NCI-H1930 (cell line): ENCODE measurements at places on chromosomes 6 and 20.

GRCh38 chr20:62753626-62754025 is 42.6 kb upstream of the MRGBP start:
- no peak for DNase-seq

- no peak for DNase-seq
Measured at GRCh38 chr20:41174373-41174772, 37.0 kb downstream of the PLCG1 start.

GRCh38 chr6:24848461-24848860 is 49.7 kb upstream of the ARMH2 start:
- no peak for DNase-seq

DNA sequence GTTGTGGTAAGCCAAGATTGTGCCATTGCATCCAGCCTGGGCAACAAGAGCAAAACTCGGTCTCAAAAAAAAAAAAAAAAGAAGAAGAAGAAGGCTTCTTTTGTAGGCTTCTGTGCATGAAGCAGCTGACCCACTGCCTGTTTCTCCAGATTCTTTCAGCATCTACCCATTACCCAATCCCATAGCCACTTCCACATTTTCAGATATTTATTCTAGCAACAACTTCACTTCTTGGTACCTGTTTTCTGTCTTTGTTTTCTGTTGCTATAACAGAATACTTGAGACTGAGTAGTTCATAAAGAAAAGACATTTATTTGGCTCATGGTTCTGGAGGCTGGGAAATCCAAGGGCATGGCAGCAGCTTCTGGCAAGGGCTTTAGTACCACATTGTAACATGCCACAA is 95.3 kb upstream of the SGK1 start:
- no peak for DNase-seq

DNA sequence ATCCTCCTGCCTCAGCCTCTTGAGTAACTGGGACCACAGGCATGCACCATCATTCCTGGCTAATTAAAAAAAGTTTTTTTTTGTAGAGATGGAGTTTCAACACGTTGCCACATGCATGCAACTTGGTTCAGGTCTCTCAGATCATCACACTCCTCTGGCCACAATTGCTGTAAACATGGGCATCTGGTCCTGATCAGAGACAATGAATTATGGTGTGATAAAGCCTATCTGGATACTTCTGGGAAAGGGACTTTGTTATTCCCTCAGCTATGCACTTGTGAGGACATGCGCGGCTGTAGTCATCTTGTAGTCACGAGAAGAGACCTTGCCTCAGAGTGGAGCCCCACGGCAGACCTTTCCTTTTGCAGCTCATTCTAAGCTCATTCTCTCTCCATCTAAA is 210.9 kb upstream of the ZFP64 start:
- DNase-seq: no peak

GRCh38 chr6:43840490-43841218 is 70.6 kb downstream of the VEGFA start:
- DNase-seq: no peak

- DNase-seq: no peak
Measured at GRCh38 chr20:37397076-37397953, 51.4 kb downstream of the SRC start.

- no peak for DNase-seq
Measured at GRCh38 chr20:49647550-49647949, 66.1 kb downstream of the B4GALT5 start.

DNA sequence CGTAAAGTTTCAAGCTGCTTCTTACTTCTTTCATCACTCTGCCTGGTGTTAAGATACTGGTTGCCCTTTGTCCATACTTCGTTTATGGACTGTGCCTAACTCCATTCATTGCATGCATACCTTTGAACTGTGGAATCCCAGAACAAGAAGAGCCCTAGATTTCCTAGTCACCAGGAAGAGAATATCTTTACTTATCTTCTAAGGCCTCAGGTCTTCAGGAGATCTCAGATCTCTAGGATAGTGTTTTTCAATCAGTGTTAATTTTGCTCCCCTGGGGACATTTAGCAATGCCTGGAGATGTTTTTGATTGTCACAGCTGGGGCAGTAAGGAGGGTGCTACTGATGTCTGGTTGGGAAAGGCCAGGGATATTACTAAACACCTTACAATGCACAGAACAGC is 35.5 kb upstream of the GJA1 start:
- no peak for DNase-seq
